T-helper 1 cell (primary cell): ENCODE measurements at places on chromosomes 2 and 18.

- DNase-seq, result no peak
Measured at GRCh38 chr2:66827851-66828250, 392.9 kb downstream of the MEIS1 start.

DNA sequence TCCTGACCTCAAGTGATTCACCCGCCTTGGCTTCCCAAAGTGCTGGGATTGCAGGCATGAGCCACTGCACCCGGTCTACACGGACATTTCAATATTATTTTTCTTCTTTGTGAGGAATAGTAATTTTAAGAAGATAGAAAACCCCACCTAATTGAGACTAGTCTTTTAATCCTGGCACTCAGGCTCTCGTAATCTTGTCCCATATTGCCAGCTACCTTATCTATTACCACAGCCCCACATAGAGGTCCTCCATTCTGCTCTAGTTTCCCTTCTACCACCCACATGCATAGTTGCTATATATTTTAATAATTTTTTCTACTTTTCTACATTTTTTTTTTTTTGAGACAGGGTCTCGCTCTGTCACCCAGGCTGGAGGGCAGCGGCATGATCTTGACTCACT, 9.5 kb upstream of the USP14 start:
- DNase-seq, result no peak

- no peak for DNase-seq
Measured at GRCh38 chr2:108916122-108916795, 72.8 kb downstream of the EDAR start.

GRCh38 chr2:191601060-191601459, 76.9 kb upstream of the NABP1 start:
- no peak for DNase-seq

- no peak for DNase-seq
Measured at GRCh38 chr2:47721296-47721695, 61.6 kb upstream of the MSH6 start.

GRCh38 chr2:233081232-233081730, 21.1 kb downstream of the INPP5D start:
- no peak for DNase-seq
